Cerebellar nuclear complex (tissue), 1 donor: ENCODE measurements at places on chromosomes 1 and 21.

DNA sequence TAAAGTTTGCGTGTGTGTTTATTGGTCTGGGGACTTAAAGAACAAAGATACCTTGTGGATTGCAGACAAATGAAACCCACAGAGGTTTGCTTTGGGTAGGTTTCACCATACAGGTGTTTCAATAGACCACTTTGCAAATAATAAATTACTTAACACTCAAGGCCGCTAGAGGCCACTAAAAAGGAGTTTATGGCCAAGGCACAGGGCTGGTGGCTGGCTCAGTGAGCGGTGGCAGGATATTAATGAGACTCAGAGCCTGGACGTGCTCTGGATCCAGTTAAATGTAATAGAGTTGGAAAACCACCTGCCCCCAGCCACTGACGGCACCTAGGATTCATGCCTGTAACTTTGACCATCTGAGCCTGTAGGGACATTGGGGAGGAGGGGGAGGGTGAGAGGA is 44.5 kb downstream of the LRRC38 start:
- DNase-seq: no peak

GRCh38 chr21:43275421-43276211 is 106.8 kb downstream of the CRYAA start:
- DNase-seq: no peak

DNA sequence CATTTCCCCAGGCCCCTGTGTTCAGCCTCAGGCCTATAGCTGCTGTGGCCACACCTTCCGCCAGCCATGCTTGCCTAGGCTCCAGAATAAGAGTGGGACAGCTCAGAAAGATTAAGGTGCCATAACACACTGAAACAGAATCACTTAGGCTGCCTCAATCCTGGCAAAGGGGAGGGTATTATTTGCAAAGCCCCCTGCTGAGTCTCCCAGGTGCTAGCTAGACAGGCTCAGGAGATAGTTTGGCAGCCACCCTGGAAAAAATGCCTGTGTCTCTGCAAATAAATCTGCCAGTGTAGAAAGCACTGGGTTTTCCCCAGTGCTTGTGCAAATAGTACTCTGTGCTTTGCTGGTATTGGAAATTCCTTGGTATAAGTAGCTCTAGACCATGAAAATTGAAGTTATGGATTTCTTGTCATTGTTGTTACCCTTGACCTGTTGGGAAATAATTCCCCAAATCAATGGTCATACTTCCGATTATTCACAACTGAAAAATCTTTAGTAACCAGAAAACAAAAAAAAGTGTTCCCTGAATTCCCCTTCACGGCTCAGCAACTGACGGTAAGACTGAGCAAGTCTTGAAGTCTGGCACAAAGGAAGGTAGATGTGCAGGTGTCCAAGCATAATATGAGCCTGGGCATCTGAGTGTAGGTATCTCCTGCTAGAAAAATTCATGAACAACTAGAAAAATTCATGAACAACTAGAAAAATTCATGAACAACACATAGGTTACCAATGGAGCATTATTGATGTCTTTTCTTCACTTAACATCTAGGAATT is 56.9 kb downstream of the PROX1 start:
- DNase-seq: no peak

DNA sequence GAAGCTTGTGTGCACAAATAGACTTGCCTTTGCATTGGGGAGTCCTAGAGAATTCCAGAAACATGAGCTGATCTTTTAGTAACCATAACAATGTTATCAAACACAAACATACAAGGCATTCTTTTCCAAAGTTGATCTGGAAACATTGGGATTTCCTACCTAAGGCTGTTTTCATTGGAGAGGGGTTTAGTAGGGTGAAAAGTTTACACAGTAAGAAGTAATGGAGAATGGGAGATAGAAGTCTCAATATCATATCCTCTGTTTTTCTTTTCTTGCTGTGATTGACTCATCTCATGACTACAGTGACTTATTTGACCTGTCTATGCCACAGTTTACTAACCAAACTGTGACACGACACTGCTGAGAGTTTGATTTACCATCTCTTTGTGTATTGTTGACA is 65.6 kb upstream of the PLA2G4A start:
- no peak for DNase-seq

DNA sequence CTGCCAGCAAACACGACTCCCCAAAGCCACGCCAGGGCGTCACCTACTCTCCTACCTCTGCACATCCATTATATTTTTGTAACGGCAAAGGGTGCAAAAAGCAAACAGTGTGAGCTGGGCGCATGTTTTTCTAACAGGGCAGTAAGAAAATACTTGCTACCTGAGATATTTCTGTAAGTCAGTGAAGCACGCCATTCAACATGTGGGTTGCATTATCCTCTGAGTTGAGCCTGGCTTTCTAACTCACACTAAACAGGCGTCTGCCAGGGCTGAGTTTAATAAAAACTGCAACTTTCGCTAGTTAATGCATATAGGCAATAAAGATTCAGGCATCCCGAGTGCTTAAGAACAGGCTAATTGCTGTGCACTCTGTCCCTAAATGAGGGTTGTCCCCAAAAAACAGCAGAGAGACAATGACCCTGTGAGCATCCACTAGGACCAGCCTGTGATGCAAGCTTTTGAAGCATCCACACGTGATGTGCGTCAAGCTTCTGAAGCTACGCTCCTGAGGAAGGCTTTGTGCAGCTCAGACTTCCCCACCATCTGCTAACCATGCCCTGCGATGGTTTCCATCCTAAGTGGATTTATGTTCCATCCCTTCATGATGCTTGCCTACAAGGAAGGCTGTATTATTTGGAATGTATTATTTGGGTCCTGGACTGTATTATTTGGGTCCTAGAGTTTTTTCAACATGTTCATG is 70.0 kb upstream of the SIM2 start:
- DNase-seq: no peak

GRCh38 chr1:161127649-161128048 is 4.8 kb downstream of the DEDD start:
- no peak for DNase-seq

GRCh38 chr1:7042322-7043190 is 257.3 kb downstream of the CAMTA1 start:
- DNase-seq: peak; percentile 58

DNA sequence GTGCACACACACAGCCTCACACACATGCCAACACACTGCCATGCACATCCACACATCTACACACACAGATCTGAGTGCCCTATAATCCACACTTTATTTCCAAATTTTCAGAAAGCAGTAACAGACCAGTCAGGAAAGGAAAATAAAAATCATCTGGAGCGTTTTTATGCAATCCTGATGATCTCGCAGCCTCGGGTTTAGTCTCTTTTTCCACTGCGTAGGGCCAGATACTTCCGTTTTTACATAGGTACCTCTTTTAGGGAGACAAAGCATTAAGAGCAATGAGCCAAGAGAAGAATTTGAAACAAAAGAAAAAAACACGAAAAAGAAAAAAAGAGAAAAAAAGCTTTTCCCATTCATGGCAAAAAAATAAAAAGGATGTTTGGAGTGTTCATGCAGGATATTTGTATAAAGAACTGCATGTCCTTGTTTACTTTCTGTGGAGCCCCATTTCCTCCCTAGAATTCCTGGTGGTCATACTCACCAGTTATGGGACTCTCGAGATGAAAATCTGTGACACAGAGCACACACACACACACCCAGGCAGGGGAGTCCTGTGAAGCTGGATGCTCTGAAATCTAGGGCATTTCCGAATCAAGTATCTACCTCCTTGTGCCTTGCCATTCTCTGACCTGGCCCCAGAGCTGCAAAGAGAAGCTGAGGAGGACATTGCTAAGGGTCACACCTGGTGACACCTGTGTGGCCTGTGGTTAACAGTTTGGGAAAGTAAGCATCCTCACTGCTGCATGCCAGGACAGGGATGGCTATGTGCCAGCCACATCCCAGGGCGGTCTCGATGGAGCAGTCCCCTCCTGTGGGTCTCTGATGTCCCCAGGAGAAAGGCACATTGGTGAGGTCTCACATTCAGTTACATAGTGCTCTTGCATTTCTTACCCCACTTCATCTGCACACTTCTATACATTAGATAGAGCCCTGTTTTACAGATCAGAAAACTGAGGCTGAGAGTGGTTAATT is 83.6 kb downstream of the RUNX1 start:
- no peak for DNase-seq

DNA sequence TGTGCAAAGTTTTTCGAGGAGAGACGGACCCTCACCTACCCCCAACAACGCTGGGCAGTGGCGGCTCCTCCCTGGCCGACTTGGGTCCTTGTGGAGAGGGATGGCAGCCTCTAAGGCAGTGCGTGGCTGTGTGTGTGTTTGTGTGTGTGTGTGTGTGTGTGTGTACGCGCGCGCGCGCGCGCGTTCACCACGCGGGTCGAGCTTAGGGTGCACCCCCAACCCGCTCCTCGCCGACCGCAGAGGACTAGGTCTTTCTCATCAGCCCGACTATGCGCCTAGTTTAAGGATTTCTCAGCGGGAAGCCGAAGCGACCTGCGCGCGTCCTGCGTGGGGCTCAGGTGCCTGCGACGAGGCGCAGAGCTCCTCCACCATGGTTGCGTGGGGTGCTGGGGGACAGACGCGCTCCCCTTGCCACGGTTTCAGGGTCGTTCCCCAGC is 940 bp downstream of the SOX13 start:
- DNase-seq: no peak

- DNase-seq: no peak
Measured at GRCh38 chr1:77776007-77776700, 3.3 kb upstream of the MIGA1 start.

DNA sequence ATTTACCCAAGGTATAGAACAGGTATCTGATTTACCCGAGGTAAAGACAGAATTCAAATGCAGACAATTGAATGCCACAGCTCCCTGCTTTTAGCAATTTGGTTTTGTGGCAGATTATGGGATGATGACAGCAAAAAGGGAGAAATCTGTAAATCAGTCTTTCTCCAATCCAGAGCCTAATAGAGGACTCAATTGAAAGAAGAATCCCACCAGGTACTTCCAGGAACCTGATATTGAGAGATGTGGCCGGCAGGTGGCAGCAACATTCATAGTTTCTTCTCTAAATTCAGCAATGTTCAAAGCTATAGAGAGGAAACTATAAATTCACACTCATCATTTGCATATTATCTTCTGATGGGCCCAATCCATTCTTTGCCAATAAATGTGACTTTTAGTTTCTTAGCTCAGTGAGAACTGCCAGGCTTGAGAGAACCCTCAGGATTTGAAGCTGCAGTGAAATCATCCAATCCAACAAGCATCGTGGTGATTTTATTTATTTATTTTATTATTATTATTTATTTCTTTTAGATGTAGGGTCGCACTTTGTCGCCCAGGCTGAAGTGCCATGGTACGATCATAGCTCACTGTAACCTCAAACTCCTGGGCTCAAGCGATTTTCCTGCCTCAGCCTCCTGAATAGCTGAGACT is 9.8 kb upstream of the PHACTR4 start:
- DNase-seq: peak; percentile 17
